GDM1 (cell line): ENCODE measurements at places on chromosomes 11 and 22.

- DNase-seq: no peak
Observed at GRCh38 chr11:118914178-118914918, 11.4 kb downstream of the BCL9L start.

- DNase-seq: no peak
Observed at GRCh38 chr22:46701262-46701661, 36.8 kb downstream of the CERK start.

GRCh38 chr11:121274332-121274991 is 18.1 kb upstream of the SC5D start:
- DNase-seq: no peak

DNA sequence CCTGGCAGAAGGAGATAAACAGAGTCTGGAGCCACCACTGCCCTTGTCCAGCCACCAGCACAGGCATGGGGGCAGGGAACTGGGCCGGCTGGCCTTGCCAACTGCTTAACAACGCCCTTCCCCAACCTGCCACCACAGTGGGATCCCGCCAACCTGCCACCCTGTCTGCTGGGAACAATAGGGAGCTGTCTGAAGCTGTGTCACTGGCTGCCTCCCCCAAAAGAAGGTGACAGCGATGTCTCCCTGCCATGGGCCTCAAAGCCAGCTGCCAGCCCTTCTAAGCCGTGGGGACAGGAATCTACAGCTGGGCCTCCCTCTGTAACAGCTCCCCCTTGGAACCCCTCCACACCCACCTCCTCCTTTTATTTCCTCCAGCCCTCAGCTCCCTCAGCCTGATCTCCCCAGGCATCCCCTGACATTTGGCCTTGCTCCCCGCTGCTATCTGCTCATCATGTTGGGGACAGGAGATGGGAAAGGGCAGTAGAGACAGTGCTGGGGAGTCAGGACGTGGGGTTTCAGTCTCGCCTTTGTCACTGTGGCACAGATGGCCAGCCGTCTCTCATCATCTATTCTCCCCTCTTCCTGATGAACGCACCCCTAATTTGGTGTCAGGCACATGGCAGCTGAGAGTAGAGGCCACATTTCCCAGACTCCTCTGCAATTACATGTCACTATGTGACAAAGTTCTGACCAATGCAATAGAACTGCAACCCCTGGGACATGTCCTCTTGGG is 51.3 kb upstream of the PRDM11 start:
- no peak for DNase-seq

DNA sequence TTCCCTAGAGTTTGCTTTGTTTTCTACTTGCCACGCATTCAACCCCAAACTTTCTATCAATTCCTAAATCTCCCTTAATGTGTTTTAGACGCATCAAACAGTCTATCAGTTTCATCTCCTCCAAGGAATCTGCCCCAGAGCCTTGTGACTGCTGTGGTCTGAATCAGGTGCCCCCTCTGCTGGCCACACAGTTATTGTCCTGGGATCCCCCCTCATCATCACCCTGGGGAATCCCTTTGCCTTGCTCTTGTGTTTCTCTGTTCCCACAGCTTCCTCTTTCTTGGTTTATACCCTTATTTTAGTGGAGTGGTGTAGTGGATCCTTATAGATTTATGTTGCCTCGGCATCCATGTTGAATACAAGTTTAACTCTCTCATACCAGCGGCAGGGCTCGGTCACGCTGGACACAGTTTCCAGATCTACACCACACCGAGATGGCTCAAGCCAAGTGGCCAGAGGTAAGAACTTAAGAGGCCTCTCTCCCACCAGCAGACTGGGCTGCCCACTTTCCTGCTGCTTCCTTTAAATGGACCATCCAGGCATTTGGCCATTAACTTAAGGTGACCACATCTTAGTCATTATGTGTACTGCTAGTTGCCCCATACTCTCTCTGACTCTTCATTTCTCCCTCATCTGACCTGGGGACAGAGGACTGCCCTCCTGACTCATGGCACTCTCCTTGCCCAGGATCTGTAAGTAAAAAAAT is 8.2 kb downstream of the UPB1 start:
- DNase-seq: peak; percentile 77

GRCh38 chr11:1570001-1570453 is 2.0 kb downstream of the DUSP8 start:
- no peak for DNase-seq

DNA sequence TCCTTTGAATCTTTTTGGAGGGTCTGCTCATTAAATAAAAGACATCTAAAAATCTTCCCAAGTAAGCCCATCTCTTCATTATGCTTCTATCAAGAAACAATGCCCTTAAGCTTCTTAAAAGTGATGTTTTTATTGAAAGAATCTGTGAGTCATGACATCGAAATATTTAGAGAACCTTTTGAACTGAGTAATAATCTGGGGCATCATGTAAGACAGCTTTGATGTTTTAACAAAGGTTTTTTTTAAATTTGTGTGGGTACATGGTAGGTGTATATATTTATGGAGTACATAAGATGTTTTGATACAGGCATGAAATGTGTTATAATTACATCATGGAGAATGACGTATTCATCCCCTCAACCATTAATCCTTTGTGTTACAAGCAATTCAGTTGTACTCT is 46.8 kb downstream of the PLAAT5 start:
- DNase-seq: no peak

DNA sequence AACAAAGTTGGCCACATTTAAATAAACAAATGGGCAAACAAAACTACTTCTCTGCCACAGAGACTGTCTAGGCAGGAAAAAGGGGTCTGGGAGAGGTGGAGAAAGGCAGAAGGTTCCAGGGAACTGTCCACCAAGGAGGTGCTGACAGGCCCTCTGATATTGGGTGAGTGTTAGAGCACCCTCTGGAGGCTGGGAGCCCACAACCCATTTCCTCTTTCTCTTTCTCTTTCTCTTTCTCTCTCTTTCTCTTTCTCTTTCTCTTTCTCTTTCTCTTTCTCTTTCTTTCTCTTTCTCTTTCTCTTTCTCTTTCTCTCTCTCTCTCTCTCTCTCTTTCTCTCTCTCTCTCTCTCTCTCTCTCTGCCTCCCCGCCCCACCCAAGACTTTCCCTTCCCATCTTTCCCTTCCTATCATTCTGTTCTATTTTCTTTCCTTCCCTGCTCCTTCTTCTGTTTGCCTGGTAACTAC is 912.8 kb downstream of the DLG2 start:
- DNase-seq: peak; percentile 45

- no peak for DNase-seq
Observed at GRCh38 chr11:37230865-37231264, 632.8 kb upstream of the RAG2 start.

- no peak for DNase-seq
Observed at GRCh38 chr11:117546431-117547194, 219.0 kb downstream of the CEP164 start.

GRCh38 chr11:62680825-62681240 is 2.0 kb upstream of the UBXN1 start:
- peak; percentile 42 for DNase-seq

GRCh38 chr22:26453216-26453615 is 24.2 kb downstream of the ASPHD2 start:
- DNase-seq: no peak

DNA sequence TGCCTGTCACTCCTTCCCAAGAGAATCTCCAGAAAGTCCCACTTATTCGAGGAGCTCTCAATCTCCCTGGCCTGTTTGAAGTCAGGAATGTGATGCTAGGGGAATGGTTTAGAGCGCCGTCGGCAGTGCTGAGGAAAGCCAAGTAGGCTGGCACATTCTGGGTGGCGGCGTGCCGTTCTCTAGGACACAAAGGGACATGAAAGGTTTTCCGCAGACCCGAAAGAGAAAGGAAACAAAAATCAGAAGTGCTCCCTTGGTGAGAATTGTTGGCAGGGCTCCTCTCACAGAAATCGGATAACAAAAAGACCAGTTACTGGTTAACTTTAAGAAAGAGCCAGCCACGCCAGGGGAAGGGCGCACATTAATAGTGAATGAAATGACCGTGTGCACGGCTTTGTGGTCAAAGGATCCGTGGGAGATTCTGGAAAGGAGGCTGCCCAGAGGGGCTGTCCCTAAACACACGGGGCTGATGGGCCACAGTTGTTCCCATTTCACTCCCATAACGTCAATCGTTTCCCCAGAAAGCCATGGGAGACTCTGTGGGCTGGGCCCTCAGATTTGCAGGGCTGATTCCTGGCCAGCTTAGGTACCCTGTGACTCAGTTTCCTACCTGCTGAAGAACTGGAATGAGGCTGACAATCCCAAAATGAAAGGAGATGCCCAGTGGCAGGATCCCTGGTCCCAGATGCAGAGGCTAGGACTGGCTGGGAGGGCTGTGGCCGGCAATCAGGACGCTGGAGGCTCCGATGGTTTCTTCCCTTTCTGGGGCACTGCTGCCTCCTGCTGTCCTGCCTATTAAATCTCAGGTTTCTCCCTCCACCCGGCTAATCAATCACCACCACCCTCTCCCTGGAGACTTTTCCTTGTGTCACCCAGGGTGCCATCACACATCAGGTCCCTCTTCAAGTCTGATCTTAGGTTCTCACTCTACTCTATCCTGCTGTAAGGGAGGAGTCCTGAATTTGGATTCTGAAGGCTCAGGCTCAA is 82.3 kb downstream of the RCN1 start:
- no peak for DNase-seq

DNA sequence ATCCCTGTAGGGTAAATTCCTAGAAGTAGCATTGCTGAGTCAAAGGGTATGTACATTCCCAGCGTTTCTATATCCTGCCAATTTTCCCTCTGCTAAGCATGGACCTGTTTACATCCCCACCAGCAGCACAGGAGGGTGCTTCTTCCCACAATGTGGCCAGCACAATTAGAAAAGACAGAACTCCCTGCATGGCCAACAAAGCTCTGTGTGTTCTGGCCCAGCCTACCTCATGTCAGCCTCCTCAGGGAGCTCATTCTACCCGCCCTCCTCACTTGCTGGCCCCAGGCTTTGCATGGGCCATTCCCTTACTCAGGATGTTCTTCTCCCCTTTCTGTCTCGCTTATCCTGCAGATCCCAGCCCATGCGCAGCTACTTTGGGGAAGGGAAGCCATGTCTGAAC is 186.1 kb downstream of the DSCAML1 start:
- DNase-seq: no peak

GRCh38 chr11:1916132-1916985 is 3.1 kb upstream of the TNNT3 start:
- no peak for DNase-seq

DNA sequence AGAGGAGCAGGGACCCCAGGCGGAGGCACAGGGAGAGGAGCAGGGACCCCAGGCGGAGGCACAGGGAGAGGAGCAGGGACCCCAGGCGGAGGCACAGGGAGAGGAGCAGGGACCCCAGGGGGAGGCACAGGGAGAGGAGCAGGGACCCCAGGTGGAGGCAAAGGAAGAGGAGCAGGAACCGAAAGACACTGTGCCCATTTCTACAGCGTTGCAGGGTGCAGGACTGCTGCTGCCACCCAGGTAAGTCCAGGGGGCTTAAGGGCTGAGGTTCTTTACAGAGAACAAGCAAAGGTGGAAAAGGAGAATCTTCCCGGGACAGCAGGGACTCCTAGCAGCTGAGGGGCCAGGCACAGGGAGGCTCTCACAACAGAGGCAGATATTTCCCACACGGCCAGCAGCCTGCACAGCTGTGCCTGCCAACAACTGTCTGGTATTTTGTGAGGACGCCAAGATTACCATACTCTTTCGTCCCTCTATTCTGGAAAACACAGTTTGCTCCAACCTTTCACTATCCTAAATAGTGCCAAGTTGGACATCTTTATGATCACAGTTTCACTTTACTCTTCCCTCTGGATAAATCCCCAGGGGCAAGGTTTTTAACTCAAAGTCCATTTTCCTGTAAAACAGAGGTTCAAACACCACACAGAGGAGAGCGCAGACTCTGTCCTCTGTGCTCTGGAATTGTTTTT is 39.4 kb downstream of the SHANK2 start:
- no peak for DNase-seq

DNA sequence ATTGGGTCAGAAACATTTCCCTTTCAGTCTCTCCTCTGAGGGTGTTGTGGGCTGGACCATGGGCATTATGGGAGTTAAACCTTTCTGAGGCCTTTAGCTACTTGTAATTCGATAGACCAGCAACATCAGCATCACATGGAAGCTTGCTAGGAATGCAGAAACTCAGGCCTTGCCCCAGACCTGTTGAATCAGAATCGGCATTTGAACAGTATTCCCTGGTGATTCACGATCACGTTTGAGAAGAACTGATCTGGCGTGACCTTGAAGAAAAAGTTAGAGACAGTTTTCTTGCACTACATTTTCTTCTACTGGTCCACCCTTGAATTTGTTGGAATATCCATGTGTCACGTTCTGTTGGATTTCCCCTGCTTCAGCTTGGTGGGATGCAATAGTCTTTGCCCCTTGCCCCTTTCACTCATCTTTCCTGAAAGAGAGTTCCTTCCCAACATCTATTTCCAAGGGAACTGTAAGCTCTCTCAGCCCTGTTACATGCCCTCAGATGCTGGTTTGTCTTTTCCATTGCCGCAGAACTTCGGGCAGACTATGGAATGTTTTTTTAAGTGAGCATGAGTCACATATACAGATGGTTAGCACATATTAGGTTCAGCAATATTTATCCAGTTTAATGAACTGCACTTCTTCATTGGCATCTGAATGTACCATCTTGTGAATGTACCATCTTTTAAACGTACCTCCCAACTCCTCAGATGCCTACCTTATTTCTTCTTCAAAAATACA is 23.9 kb downstream of the EHF start:
- DNase-seq: no peak

- DNase-seq: no peak
Observed at GRCh38 chr11:21794306-21794705, 398.6 kb upstream of the ANO5 start.

DNA sequence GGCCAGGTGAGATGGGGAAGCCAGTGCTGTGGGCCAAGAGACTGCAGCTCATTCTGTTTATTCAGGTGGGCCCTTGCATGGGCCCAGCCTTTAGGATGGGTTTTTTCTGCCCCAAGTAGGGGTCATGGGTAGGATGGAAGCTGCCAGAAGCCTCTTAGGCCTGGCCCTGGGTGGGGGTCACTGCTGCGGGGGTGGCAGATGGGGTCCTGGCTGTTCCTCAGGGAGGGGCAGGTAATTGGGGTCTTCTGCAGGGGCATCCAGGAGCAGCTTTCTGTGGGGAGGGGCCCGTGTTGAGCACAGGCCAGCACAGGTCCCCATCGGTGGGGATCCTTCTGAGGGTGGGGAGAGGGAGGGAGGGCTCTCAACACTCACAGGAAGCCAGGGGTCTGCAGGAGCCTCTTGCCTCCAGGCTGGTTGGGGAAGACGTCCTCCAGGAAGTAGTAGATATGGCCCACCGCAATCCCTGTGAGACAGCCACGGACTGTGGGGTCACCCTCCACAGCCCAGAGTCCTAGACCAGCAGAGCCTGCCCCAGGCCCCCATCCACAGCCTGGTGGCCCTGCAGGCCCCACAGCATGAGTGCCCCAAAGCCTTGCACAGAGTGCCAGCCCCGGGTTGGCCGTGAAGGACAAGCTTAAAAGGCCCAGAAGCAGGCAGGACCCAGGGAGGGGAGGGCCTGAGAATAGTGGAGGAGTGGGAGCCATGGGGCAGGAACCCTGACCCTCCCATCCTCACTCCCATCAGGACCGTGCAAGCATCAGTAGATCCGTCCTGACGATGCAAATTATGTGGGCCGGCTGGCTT is 1.9 kb downstream of the DERL3 start:
- no peak for DNase-seq

- DNase-seq: no peak
Observed at GRCh38 chr11:15621565-15621964, 506.8 kb downstream of the INSC start.
